Activated CD4-positive, alpha-beta T cell treated with anti-CD3 and anti-CD28 coated beads for 48 hours (primary cell): ENCODE measurements at places on chromosomes 4 and X.
A peak's percentile ranks its signal among the peaks of the same experiment; 100 is the strongest.

DNA sequence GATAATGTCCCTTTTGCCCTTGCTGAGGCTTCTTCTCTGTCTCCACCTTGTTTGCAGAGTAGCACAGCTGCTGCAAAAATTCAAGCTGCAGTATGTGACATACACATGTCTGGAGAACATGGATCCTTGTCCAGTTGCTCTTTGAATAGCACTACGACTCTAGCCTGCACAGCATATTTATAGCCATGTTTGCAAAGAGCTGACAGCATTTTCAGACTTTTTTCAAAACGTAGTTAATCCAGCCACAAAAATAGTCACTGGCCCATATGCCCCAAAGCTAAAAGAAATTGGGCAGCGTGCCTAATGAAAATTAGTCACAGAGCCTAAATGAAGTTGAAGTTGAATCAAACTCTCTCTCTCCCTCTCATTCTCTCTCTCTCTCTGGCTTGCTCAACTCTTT is 17.5 kb downstream of the SLC16A2 start:
- no peak for DNase-seq

DNA sequence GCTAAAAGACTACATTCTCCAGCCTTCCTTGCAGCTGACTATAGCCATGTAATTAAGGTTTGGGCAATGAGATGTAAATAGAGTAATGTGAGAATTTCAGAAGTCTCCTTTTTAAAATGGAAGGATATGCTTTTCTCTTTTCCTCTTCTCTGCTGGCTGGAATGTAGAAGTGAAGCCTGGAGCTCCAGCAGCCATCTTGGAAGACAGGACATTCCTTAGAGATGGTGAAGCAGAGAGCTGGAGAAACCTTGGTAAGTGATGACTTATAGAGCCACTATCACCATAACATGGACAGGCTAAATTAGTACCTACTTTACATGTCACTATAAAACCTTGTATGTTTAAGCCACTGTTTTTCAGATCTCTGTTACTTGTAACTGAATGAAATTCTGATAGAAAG is 48.0 kb downstream of the RASL11B start:
- DNase-seq, result no peak

DNA sequence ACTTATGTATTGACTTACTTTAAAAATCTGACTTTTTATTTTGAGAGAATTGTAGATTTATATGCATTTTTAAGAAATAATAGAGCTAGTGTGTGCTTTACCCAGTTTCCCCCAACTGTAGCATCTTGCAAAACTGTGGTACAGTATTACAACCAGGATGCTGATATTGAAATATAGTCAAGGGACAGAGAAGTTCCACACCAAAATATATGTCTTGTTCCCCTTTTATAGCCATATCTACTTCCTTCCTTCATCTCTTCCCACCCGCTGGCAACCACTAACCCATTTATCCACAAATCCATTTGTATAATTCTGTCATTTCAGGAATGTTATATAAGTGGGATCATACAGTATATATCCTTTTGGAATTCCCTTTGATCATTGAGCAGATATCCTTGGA is 16.8 kb downstream of the KDM6A start:
- no peak for DNase-seq

GRCh38 chr4:36427696-36428095 is 146.3 kb downstream of the DTHD1 start:
- DNase-seq, result no peak

DNA sequence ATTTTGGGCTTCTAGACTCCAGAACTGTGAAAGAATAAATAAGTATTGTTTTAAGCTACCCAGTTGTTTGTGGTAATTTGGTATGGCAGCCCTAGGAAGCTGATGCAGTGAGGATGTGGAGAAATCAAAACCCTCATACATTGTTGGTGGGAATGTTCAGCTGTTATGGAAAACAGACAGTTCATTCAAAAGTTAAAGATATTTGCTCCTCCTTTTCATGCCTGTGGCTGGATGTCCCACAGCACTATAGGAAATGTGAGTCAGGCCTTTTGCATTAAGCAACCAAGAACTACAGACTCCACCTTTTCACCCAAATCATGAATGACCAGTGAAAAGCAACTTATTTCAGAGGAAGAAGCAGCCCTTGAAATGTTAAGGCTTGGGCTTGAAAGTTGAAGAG is 6.7 kb downstream of the BBS12 start:
- DNase-seq, result no peak

GRCh38 chr4:182486881-182487280 is 243.7 kb downstream of the TENM3 start:
- peak; percentile 3 for DNase-seq

DNA sequence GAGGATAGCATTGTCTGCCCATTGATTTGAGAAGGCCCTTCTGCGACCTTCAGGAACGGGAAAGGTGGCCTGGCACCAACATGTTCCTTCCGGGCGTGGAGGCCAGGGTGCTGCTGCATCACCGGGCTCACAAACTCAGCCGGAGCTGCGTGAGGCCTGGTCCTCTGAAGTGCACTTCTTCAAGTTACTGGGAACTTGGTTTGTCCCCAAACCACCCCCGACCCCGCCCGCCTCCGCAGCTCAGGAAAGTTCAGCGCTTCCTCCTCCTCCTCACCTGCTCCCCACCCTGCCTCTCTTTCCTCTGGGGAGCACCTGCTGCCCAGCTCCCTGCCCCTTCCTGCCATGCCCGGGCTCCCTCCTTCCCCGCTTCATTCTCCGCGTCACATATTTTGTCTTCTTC is 116.0 kb upstream of the LRPAP1 start:
- no peak for DNase-seq

GRCh38 chrX:41913476-41913875 is 9.9 kb downstream of the CASK start:
- DNase-seq, result no peak

DNA sequence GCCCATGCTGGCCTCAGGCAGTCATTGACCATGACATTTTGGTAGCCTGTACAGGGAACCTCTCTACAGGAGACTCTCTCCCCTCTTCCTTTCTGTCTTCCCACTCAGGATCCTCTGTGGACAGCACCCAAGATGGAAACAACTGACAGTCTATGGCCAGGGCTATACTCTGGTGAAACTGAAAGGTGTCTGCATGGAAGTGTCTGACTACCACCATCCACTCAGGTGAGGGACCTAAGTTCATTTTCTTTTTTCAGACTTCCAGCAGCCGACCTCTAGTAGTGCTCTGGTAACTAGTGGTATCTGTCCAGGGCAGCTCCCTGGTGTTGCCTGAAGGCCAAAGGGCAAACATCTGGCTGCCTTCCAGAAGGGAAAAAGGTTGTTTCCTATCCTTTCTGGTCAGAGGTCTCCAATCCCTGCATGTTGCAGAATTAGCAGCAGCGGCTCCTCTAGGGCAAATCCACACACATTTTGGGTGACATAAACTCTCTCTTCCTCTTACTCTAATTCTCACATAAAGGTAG is 804.5 kb downstream of the C4orf33 start:
- DNase-seq, result no peak

GRCh38 chr4:123600987-123601904 is 204.7 kb downstream of the SPRY1 start:
- no peak for DNase-seq

DNA sequence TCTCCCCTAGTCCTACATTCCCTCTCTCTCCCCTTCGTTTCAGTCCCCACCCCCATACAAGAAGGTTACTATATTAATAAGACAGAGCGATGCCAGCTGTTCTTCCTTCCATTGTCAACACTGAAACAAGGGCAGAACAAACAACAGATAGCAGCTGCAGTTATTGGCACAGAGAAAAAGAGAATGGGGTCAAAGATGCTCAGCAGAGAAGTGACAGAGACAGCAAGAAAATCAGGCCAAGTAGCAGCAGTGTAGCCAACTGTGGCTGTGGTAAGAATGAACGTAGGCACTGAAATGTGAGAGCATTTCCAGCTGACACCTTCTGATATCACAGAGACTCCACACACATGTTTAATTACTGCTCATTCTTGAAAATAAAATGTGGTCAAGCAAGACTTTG is 641.8 kb downstream of the FSTL5 start:
- no peak for DNase-seq
